Fibroblast of lung (primary cell): ENCODE measurements at places on chromosomes 16 and 17. TPM values are rescaled to one million over a fixed set of nuclear protein-coding genes. Genes with fewer than 3 reads are reported as not detected.

DNA sequence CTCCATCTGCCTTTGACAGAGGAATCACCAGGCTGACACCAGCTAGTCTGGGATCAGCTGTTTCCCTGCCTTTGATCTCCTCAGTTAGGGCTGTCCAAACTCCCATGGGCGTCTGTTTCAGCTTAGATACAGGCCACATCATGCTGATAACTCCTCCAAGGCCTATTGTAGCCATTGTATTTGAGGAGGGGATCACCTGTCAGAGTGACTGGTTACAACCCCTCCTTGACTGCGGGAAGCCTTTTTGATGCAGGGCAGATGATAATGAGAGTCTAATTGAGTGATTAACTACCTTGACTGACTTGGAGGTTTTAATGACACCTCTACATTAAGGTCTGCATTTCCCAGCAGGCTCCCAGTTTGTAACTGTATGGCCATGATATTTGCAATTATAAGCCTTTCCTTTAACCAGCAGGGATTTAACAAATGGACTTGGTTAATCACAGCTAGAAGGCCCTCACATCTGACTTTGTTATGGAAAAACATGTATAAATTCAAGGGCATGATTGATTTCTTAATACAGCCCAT, 863.5 kb downstream of the KCNJ2 start:
- no peak for DNase-seq

The NPIPB9 gene
- 1.7 and 1.8 TPM in 2 replicates for total RNA-seq

The LDHD gene
- total RNA-seq: 1.0 and 4.5 TPM in 2 replicates

GRCh38 chr16:30335598-30336474, 19.3 kb downstream of the CD2BP2 start:
- peak; percentile 34 for DNase-seq

The MARVELD3 gene
- not detected in 2 replicates for total RNA-seq

DNA sequence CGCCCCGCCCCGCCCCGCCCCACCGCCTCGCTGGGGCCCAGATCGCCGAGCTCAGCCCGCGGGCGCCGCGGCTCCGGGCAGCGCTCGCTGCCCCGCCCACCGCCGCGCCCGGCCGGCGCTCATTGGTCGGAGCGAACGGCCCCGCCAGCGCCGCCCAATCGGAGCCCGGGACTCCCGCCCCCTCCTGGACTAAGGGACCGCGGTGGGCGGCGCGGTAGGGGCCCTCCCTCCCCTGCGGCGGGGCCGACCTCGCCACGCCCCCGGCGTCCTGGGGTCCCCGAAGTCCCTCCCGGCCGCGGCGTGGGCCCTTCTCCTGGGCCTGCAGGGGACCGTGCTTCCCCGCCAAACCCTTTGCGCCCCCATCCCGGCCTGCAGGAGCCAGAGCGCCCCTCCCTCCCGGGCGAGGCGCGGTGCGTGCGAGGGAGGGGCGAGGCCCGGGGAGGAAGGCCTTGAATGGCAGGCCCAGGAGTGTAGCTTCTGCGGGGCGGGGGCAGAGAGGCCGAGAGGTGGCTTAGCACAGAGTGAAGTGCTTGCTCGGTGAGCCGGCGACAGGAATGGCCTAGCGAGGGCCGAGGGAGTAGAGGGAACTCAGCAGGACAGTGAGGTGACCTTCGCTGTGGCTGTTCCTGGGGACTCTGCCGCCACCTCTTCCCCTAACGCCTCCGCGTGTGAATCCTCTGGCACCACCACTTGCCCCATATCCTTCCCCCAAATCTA, at the start of gene CAMKK1:
TSS of gene CAMKK1 (minus strand) at position 51 of the 717 bp plus-strand sequence. CDS start 7,366 bp downstream, outside the sequence.
- peak; percentile 77 for DNase-seq

The MYH8 gene
- not detected in 2 replicates for total RNA-seq

DNA sequence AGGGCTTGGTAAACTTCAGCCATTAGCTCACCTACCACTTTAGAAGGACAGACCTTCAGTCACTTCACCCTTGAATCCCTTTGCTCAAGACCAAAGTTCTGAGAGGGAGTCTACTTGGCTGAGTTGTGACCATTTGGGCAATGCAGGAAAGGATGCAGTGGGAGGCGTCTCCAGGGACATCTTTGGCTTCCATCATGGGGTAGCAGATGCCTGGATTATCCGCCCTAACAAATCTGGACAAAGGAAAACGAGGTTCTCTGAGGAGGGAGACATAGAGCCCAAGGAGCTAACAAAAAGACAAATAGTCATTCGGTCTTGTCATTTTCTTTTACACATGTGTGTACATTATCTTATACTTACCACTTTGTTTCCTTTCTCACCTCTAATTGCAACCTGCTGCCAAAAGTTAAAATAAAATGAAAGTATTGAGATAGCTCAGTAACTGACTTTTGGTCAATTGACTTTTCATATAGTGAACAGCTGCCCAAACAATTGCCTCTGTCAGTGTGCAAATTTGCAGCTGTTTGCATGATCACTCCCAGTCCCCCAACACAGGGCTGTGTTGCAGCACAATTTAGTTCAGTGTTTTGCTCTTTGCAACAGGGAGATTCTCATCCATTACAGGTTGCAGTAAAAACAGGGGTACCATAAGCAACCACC, 108.9 kb upstream of the EEF2KMT start:
- no peak for DNase-seq
